Hepatocyte (in vitro differentiated cells): ENCODE measurements at places on chromosomes 2 and 18.
A peak's percentile ranks its signal among the peaks of the same experiment; 100 is the strongest.

GRCh38 chr2:24957221-24957620 is 14.5 kb downstream of the DNAJC27 start:
- DNase-seq, result no peak

DNA sequence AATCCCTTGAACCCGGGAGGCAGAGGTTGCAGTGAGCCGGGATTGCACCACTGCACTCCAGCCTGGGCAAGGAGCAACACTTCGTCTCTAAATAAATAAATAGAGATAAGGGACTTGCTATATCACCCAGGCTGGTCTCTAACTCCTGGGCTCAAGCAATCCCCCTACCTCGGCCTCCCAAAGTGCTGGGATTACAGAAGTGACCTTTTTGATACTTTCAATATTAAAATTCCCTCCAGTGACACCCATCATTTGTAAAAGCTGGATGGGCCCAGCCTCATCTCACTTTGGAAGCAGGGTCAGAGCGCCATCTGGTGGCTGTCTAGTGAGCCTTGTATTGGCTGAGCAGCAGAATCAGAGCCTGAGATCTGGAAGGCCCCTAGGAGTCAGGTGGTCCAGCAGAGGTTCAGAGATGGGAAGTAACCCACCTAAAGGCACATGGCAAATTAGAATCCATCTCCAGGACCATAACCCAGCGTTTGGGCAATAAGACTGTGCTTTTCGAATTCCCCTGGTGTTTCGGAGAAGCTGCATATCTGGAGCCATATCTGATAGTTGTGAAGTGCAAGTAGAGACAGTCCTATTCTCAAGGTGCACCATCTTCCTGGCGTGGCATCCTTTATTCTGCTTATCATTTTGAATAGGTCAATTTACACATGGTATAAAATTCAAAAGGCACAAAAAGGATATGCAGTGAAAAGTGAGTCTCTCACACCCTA is 18.3 kb upstream of the SLC35F6 start:
- DNase-seq, result peak; percentile 89

GRCh38 chr2:109662889-109663288 is 48.7 kb downstream of the SOWAHC start:
- DNase-seq, result no peak

DNA sequence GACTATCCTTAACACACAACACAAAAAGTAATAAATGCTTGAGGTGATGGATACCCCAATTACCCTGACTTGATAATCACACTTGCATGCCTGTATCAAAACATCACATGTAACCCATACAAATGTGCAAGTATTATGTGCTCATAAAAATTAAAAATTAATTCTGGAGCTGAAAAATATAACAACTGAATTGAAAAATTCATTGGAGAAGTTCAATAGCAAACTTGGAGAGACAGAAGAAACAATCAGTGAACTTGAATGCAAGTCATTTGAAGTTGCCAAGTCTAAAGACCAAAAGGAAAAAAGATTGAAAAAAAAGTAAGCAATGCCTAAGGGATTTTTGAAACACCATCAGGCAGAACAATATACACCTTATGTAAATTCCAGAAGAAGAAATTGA is 79.4 kb downstream of the FSIP2 start:
- DNase-seq, result no peak

GRCh38 chr2:68234405-68234804 is 17.9 kb downstream of the PPP3R1 start:
- DNase-seq, result no peak
